M059J (cell line): ENCODE measurements at places on chromosomes 5 and 9. TPM values are rescaled to one million over a fixed set of nuclear protein-coding genes. Genes with fewer than 3 reads are reported as not detected.

TCERG1 gene
- 35.4 and 43.4 TPM in 2 replicates for total RNA-seq

PCDHGA1 gene
- total RNA-seq: 0.71 and 0.89 TPM in 2 replicates

PCDHB8 gene
- total RNA-seq: 0.98 and 3.8 TPM in 2 replicates

ASPN gene
- 0.07 TPM in 1 of 2 replicates, not detected in the other for total RNA-seq

TSC1 gene
- 21.7 and 29.4 TPM in 2 replicates for total RNA-seq

SOWAHA gene
- 0.10 and 0.32 TPM in 2 replicates for total RNA-seq

C9orf43 gene
- 0.05 and 1.1 TPM in 2 replicates for total RNA-seq

WNT8A gene
- total RNA-seq: 0.12 and 0.54 TPM in 2 replicates

PAPPA gene
- 0.15 and 0.20 TPM in 2 replicates for total RNA-seq

GLDC gene
- 0.39 and 1.1 TPM in 2 replicates for total RNA-seq

PDCD1LG2 gene
- 20.7 and 28.1 TPM in 2 replicates for total RNA-seq

SPINK1 gene
- total RNA-seq: not detected in 2 replicates
